ENCODE measurements at places on chromosomes 3 and 15.

GRCh38 chr15:42405863-42406482 lies 46.7 kb downstream of the CAPN3 start:
- DNase-seq, result peak; percentile 35

- peak; percentile 79 for DNase-seq
These were observed 32.3 kb upstream of the SEMA3F start for GRCh38 chr3:50122661-50123391.

DNA sequence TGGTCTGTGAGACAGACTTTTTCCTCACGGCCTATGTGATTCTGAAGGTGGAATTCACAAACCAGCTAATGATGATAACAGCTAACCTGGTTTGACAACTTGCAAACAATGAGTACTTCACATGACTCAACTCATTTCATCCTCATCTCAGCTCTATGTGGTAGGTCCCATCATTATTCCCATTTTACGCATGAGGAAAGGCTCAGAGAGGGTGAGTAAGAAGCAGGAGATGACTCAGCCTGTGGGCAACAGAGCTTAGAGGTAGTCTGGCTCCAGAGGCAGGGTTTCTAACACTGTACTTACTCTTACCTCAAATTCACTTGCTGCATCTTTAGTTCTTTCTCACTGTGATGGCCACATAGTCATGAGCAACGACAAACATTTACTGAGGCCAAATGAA lies 25.8 kb upstream of the PSMD6 start:
- DNase-seq, result no peak

DNA sequence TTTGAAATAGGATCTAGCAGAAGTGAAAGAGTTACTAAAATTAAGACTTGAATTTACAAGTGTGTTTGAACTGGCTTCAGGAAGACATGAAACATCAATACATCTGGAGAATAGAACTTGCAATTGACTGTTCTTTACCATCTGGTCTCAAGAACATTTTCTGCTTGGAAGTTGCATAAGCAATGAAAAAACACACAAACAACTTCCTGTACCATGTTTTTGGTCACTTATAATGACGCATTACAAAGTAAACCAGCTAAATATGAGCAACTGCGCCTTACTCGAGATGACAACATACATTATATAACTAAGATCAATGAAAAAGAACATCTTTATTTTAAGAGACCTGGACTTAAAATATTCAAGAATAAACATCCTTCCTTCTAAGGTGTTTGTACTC lies 112.5 kb downstream of the TIGIT start:
- no peak for DNase-seq

DNA sequence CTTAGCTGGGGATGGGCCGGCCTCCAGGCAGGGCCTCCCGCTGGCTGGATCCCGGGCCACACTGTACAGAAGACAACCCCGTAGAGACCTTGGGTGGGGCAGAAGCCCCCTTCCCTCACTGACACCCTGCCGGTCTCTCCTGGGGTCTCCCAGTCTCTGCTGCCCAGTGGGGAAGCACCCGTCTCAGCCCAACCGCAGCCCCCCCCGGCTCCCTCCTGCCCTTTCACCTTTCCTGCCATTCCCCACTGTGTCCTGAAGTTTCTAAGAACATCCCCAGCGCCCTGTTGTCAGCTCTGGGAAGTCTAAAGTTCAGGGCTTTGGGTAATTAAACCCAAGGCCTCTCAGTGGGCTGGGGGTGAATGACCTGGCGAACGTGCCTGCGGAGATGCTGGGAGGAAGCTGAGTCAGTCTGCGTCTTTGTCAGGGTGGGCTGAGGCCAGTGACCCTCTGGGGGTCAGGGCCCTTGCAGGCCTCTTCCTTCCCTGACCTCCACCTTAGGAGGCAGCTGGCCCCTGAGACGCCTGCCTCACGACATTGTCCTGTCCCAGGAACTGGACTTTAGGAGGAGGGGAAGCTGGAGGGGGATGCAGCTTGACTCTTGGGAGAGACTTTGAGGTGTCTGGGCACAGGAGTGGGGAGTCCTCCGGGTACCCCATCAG lies 1.4 kb upstream of the SLC51A start:
- DNase-seq, result peak; percentile 20

- DNase-seq, result no peak
These were observed 3.9 kb upstream of the CCDC9B start for GRCh38 chr15:40344631-40345120.

DNA sequence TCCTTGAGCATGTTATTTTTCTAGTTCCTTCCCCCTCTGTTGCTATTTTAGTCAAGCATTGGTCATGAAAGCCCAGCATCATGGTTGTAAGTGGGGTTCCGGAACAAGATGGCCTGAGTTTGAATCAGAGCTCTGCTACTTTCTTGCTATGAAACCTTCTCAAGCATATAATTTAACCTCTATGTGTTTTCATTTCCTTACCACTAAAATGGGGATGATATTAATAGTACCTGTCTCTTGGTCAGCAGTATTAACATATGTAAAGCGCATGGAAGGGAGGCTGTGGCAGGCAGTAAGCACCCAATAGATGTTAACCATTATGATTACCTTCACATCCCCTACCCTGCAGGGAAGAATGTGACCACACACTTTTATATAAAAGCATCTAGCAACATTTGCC lies 14.3 kb upstream of the SPRED1 start:
- no peak for DNase-seq

DNA sequence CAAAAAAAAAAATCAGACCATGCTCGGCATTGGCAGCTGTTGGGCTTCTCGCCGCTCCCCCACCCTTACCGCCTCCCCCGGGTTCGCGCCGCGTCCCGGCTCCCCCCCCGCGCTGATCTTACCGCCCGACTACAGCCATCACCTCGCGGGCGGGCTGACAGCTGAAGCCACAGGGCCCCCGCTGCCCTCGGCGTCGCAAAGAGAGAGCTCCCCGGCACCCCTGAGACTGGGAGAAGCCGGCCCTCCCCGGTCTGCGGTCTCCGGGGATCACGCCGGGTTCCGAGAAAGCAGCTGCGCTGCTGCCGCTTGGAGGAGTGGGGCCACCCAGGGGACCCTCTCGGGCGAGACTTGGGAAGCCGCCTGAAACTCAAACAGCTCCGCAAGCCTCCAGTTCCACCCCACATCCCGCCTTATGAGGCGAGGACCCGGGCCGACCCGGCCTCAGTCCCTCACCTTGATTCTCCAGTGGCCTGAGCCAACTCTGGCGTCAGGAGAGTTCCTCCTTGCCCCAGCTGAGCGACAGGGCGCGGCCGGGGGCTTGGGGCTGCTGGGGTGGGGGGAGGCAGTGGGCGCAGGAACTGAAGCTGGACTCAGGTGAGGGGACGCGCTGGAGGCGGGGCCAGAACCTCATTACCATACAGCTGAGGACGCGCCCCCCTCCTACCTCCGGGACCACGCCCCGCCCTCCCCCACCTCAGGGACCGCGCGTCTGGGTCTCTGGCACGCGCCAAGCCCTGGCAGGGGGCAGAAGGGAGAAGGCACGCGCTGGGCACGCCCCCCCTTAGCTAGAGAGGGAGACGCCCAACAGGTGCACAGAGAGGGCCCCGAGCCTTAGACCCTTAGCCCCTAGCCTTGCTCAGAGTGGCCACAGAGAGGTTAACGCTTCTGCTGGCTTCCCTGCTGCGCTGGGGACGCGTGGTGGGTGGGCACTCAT lies 1.0 kb upstream of the DLL4 start:
- no peak for DNase-seq

DNA sequence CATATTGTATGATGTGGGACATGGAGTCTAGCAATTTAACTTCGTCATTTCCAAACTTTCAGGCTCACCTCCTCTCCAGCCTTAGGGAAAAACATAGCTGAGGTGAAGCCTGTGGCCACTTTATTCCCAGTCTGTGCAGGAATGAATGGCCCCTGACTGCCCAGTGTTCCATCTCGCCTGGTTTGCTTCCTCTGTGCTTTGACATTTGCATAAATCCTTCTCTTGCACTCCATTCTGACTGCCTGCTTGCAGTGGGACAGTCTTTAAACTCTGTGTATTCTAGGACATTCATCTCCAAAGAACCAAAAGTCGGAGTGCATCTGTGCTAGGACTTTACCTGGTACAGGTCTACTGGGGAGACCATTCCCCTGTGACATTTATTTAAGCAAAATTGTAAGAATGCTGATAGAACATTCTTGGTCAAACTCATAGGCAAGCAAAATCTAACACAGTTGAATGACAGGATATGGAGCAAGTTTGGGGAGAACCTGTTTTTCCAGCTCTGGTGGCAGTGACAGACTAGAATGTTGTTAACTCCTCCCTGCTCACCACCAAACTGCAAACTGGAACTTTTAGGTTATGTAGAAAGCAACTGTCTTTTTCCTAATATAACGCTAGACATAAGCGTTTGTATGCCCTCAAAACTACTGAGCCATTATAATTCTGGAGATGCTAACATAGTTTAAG lies 22.1 kb downstream of the TMED3 start:
- no peak for DNase-seq

DNA sequence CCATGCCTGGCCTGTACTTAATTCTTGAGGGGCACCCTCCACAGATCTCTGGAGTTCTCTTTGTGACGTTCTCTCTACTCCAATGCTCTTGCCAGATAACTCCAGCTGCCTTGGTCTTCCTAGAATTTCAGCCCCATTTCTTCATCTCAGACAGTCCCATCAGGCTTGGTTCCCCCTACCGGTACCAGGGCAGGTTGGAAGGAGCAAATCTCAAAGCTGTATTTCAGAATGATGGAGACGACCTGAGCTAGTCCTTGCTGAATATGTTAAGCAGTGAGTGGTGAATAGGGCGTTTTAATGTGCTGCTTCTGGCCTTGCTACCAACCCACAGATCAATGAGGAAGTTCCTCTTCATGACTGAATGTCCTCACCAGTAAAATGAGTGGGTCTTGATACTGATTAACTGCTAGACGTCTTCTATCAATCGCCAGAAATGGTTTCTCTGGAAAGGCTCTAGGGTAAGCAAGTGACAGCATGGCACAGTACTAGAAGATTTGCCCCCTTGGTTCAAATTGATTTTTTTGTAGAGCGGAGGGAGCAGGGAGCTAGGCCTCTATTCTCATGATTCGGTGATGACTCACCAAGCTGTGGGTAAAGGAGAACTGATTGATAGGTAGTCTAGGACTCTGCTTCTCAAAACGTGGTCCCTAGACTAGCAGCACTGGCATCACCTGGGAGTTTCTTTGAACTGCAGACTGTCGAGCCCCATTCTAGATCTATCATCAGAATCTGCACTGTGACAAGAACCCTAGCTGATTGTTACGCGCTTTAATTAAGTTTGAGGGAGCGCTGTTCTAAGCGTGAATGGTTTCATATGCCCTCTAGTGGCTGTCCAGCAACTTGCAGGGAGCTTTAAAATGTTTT lies 67.8 kb downstream of the UBP1 start:
- no peak for DNase-seq

GRCh38 chr15:75182187-75183131 lies 19.2 kb upstream of the C15orf39 start:
- DNase-seq, result no peak

- DNase-seq, result no peak
These were observed 170.9 kb downstream of the AKAP13 start for GRCh38 chr15:85551221-85551832.

GRCh38 chr3:28117598-28117997 lies 123.8 kb upstream of the CMC1 start:
- no peak for DNase-seq

DNA sequence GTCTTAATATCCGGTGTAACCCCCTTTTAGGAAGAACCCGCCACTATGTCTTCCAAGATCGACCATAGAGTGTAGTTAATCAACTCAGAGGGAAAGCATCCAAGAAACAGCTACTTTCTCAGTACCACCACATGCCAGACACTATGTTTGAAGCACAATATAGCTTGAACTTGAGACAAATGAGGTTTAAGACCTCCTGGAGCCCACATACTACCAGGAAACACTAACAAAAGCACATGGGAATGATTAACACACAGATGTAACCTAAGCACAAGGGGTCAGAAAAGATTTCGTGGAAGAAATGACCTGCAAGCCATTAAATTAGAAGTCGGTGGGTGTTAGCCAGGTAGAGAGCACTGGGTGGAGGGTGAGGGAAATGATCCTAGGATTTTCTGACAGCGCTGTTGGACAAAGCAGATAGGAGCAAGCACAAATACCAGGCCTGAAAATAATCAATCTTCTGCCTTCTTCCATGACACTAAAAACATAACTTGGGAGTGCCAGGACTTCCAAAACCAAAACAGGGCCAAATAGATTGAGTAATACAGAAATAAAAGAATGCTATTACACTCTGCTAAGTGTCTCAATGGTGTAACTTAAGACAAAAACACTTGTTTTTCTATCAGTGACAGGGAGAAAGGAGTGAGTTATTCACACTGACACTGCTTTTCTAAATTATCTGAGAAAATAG lies 213.7 kb downstream of the FOXP1 start:
- DNase-seq, result peak; percentile 53

DNA sequence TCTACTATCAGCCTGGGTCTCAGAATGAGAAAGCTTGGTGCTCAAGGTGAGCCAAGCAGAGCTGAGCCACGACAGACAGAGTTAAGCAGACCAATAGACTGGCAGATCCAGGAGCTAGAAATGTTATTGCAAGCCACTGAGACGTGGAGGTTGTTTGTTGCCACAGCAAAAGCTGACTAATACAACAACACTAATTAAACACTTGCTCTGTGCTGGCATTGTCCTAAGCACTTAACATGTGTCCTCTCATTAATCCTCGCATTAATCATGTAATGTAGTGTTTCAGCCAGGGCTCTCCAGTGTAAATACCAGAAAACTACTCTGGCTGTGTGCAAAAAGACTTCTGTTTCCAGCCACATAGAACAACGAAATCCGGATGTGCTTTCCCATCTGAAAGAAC lies 11.6 kb upstream of the SPSB4 start:
- no peak for DNase-seq

DNA sequence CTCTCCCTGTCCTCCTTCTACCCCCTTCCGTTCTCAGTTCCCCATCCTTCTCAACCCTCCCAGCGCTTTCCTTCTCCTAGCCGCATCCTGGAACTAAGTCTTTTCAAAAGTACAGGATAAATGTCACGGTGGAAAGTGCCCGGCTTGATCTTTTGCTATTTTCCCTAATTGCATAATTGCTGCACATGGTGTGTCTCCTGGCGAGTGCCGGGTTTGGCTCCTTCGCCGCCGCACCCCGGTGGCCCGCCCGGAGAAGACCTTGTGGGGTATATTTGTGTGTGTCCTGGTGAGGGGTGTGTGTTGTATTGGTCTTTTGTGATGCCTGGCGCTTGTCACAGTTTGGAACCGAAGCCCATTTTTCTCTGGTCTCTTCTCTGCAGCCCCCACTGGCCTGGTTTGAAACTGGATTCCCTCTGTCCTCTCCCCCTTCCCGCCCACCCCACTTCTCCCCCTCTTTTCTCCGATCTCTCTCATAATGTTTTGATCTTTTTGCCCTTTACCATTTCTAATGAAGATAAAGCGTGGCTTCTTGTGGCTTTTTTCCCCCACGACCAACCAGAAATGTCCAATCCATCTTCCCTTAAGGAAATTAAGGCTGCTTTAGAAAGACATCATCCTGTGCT lies 692 bp downstream of the UBE2E2 start:
- peak; percentile 58 for DNase-seq
